ENCODE measurements at places on chromosomes 2 and 18.

DNA sequence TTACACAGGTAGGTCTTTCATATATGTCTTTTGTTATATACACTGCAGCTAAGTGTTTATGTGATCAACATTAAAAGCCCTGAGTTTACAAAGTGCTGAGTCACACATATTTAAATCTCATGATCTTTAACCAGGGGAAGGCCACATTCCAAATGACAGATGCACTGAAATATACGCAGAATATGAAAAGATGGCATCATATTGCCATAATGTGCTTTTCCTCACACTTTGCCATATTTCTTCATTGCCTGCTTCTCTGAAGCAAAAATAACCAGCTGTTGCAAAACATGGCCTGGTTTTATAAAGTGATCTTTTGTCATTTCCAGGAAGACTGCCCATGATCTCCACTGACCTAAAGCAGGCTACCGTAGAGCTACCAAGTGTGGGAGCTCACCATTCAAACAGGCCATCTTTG lies 93.5 kb upstream of the MAPRE2 start:
- no peak for DNase-seq

DNA sequence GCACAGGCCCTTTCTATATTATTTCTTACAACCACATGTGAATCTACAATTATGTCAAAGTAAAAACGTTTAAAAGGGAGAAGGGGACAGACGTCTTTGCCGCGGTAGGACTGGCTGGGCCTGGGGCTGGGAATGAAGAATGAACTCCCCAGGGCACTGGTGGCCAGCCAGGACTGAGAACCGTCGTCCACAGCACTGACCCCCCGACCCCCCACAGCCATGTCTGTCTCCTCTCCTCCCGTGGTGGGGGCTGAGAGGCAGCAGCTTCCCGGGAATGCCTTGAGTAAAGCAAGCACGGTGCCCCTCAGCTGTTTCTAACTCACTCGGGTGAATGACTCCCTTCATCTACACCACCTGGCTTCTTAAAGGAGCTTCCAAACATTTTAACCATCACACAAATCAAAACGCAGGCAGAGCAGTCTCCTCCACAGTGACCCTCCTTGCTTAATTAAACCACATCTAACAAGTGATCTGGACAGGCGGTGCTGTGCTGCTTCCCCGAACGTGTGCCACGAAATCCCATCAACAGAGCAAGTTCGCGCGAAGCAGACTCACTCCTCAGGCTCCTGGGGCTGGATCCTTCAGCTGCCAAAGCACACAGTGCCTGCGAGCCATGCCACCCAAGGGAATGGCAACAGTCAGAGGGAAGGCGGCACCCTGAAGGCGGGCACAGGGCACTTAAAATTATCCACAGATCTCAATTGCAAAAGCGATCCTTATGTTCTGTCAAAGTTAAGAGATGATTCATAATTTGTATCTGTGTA lies 217.7 kb downstream of the EIPR1 start:
- no peak for DNase-seq

GRCh38 chr2:109129356-109129920 lies 433 bp downstream of the SH3RF3 start:
- DNase-seq, result no peak

GRCh38 chr2:179307616-179308371 lies 43.2 kb upstream of the SESTD1 start:
- no peak for DNase-seq

DNA sequence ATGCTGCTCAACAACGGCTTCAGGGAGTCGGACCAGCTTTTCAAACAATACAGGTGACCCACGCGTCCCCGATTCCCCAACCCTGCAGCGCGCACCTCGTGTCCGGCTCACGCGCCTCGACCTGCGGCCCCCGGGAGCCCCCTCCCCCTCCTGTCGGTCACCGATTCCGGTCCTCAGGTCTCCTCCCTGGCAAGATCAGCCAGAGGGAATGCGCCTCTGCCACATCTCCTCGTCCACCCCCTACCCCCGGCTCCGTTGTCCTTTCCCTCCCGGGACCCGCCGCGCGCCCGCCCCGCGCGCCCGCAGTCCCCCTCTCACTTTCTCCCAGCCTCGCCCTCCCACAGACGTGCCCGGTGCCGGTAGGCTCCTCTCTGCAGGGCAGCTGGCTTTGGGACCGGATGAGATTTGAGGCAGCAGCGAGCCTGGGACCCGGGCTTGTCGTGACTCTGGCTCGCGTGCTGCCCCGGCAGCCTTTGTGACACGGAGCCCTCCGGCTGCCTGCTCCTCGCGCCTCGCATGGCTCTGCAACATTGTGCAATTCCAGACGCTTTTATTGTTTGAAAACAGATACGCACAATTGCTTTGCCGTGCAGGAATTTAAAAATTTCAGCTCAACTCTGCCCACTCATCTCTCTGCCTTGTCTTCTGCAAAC lies 558 bp downstream of the TTC39C start:
- DNase-seq, result peak; percentile 26

DNA sequence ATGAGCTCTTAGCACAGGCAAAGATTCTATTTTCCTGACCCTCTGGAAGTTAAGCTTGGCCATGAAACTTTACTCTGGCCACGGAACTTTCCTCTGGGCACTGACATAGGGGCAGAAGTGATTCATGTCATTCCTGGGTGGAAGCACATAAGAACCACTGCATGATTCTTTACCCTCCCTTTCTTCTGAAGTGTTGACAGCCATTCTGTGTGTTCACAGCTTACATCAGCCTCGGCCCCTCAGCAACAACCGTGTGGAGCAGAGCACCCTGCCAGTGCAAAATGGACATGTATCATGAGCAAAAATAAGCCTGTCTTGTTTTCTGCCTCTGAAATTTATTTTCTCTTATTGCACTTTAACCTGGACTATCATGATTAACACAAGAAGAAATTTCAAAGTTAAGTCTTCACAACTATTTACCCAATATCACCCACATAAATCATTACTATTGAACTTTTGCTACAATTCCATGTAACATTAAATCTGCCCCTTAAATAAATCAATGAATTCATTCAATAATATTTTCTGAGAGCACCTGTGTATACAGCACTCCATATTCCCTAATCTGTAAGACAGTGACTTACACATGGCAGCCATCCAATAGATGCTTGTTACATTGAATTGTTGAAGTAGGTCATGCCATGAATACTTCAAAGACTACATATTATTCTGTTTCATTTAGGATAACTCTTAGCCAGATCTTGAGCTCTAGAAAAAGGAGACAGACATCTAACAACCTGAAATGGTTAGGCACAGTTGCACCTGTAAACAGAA lies 531.9 kb downstream of the IRS1 start:
- DNase-seq, result no peak
